ENCODE measurements at places on chromosomes 1 and 21. TPM values are rescaled to one million over a fixed set of nuclear protein-coding genes. Genes with fewer than 3 reads are reported as not detected.

CNST gene
- 10.9 TPM for total RNA-seq

RIIAD1 gene
- total RNA-seq, result not detected

C1orf56 gene
- 5.7 TPM for total RNA-seq

CATSPER4 gene
- total RNA-seq, result not detected

LCE1E gene
- total RNA-seq, result not detected

GJA4 gene
- 4.7 TPM for total RNA-seq

STYXL2 gene
- not detected for total RNA-seq

SPRR3 gene
- total RNA-seq, result not detected

NTMT2 gene
- not detected for total RNA-seq

EXO1 gene
- total RNA-seq, result not detected

BARHL2 gene
- total RNA-seq, result not detected

GUCA2A gene
- total RNA-seq, result not detected

APCS gene
- 0.99 TPM for total RNA-seq

COL24A1 gene
- total RNA-seq, result under 0.01 TPM

HSPB7 gene
- total RNA-seq, result 39.9 TPM

AGO4 gene
- 6.9 TPM for total RNA-seq

TFF3 gene
- total RNA-seq, result 16.3 TPM

FALEC gene
- total RNA-seq, result not detected

CEP104 gene
- total RNA-seq, result 22.1 TPM

RBM34 gene
- 26.2 TPM for total RNA-seq

VHLL gene
- total RNA-seq, result not detected

MYBPHL gene
- total RNA-seq, result not detected

SYPL2 gene
- 2.3 TPM for total RNA-seq

COL6A1 gene
- 112 TPM for total RNA-seq

OLIG2 gene
- not detected for total RNA-seq

OR14K1 gene
- 1.3 TPM for total RNA-seq

LCE1D gene
- not detected for total RNA-seq

OR2T35 gene
- total RNA-seq, result not detected

GCSAML gene
- 0.66 TPM for total RNA-seq

KPRP gene
- total RNA-seq, result not detected

OR2L2 gene
- not detected for total RNA-seq

Data from body of pancreas (tissue), 4 donors.